Fibroblast of skin of scalp (primary cell): ENCODE measurements at places on chromosomes 11 and 22.

DNA sequence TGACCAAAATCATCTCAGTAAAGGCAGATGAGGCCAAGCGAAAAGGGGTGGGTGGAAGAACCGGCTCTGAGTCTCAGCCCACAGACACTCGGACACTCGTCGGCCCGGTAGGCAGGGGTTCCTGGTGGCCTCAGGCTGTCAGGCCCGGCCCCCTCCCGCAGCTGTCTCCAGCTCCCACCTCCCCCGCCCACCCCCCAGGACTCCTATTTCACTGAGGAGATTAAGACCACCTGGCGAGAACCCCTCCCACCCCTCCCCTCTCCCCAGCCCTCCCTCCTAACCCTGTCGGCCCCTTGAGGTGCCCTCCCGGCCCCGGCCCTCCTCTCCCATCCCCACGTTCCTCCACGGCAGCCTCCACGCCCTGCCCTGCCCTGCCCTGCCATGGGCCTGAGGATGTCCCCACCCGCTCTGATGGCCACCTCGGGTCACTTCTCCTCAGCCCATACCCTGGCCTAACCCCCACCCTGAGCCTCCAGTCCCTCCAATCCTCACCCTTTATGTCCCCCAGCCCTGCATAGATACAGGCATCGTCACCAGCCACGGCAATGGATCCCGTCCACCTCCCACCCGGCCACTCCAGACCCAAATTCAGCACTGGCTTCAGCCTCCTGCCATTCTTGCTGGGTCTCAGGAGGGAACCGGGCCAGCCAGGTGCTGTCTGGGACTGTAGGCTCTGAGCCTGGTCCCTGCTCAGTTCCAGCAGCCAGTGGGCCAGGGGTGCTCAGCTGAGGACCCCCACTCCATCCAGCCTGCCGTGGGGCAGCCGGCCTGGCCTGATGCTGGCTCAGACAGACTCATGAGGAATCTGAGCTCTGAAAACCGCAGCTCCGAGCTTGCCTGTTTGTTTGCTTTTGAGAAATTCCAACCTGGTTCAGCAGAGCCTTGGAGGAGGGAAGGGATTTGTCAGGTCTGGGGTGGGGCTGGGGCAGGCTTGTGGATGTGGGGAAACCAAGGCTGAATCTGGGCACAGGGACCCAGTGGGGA, 9.8 kb upstream of the TBX1 start:
- peak; percentile 45 for DNase-seq

DNA sequence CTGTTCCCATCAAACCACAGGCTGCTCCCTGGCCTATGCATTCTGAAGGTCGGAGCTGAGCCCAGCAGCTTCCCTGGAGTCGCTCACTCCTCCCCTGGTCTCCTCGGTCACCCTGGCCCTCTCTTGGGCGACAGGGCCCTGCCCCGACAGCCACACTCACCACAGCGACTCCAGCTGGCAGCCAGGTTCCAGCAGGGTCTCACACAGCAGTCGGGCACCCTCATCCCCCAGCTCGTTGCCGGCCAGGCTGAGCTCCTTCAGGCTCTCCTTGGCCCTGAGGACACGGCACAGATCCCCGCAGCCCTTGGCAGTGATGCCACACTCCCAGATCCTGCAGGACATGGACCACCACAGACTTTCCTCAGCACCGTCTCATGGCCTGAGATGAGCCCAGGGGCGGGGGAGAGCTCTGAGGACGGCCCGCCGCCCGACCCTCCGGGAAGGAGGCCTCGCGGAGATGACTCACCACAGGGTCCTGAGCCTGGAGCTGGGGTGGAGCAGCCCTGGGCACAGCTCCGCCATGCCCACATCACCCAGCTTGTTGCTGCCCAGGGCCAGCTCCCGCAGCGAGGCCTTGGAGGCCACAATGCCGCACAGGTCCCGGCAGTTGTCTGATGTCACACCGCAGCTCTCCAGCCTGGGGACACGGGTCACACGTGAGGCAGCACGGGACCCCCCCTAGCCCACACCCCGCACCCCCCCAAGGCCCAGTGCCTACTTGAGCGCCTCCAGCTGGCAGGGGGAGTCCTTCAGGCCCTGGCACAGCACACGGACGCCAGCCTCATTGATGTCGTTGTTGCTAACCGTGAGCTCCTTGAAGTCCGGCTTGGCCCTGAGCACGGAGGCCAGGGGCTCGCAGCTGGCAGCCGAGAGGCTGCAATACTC, 8.5 kb downstream of the RNH1 start:
- DNase-seq: no peak

GRCh38 chr22:49751318-49751965, 76.2 kb downstream of the BRD1 start:
- no peak for DNase-seq

GRCh38 chr11:119403021-119403420, 20.0 kb downstream of the THY1 start:
- DNase-seq: peak; percentile 32

DNA sequence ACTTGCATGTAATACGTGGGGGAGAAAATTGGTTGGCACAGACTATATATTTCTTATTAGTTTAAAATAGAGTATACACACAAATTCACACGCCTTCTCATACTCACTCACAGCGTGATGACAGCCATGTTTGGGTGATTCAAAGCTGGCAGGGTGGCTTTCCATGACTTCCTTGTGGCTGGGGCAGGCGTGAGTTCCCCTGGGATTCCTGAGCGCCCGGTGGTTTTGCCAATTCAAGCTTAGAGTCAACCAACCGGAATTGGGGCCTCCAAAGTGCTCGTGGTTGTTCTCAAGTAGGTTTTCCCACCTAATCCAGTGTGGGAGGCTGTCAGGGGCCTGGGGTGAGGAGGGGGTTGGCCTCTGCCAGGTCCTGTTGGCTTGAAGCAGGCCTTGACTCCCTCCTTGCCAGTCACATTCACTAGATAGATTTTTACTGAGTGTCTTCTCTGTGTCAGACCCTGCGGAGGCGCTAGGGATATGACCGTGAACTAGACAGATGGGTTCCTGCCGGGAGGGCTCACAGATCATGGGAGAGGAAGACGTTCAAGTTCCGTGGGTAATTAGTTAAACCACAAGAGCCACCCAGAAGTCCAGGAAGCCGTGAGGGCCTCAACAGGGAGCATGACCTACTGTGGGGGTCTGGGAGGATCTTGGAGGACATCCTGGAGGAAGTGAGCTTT, 11.5 kb downstream of the PKNOX2 start:
- peak; percentile 9 for DNase-seq

- DNase-seq: no peak
Observed at GRCh38 chr11:62592146-62592815, 958 bp upstream of the TUT1 start.

DNA sequence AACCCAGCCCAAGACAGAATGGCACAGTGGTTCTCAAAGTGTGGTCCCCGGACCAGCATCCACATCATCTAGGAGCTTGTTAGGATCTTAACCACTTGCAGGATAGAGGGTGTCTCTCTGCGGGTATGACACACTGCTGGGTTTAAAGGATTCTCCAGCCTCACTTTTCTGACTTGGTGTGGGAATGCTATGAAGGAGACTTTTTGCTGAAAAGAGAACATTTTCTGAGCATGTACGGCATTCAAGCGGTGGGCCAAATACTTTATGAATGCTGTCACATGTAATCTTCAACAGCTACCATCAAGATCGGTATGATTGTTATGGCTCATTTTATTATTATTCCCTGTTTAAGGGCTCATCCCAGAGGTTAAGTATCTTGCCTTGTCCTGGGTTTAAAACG, 1.8 kb upstream of the CD82 start:
- DNase-seq: peak; percentile 86
